Stimulated activated CD4-positive, alpha-beta T cell treated with anti-CD3 and anti-CD28 coated beads, Interleukin-1b, Interleukin-23, amount 100 ng/mL, for 48 hours (primary cell): ENCODE measurements at places on chromosomes 16 and 17.

- DNase-seq = no peak
Observed at GRCh38 chr17:78019367-78019975, 61.0 kb downstream of the TNRC6C start.

GRCh38 chr17:39870776-39871175 lies 2.8 kb downstream of the ZPBP2 start:
- no peak for DNase-seq

- no peak for DNase-seq
Observed at GRCh38 chr16:79677799-79678530, 77.4 kb upstream of the MAF start.

GRCh38 chr17:36608280-36608679 lies 6.9 kb downstream of the MRM1 start:
- DNase-seq = no peak

DNA sequence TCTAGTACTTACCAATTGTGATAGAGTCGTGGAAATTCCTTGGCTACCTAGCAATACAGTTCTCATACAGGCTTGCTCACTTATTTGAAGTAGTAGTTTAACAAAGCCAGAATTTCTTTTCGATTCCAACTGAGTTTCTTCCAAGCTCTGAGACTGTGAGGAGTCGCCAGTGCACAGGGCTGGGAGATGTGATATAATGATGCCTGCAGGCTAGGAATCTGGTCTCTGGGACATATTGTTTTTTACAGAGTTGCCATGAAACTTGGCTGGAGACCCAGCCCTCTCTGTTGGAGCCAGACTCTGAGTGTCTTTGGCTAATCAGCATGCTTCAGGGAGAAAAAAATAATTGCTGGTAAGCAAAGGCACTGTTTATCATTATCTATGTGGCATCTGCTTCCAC lies 698.8 kb upstream of the GOT2 start:
- DNase-seq = no peak

DNA sequence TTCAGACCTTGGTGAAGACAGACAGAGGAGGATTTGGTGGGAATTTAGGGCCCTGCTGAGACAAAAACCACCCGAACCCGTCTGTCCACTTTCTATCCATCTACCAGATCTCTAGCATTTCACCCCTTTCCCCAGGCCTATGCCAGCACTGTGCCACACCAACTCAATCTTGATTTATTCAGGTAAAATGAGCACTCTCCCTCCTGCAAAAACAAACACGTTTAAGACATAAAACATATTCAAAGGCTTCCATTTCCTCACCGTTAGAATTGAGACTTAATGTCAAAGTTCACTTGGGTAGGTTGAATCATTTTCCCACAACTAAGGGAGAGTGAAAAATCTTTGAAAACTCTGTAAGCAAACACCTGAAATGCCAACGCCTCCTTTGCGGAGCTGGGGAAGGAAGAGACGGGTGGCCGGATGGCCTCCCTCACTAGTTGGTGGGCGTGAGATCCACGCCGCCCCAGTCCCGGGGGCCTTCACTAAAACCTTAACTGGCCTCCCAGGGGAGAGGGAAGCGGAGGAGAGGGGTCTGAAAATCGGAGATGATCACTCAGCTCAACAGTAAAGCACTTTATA lies 862 bp downstream of the DCAKD start:
- DNase-seq = peak; percentile 35

DNA sequence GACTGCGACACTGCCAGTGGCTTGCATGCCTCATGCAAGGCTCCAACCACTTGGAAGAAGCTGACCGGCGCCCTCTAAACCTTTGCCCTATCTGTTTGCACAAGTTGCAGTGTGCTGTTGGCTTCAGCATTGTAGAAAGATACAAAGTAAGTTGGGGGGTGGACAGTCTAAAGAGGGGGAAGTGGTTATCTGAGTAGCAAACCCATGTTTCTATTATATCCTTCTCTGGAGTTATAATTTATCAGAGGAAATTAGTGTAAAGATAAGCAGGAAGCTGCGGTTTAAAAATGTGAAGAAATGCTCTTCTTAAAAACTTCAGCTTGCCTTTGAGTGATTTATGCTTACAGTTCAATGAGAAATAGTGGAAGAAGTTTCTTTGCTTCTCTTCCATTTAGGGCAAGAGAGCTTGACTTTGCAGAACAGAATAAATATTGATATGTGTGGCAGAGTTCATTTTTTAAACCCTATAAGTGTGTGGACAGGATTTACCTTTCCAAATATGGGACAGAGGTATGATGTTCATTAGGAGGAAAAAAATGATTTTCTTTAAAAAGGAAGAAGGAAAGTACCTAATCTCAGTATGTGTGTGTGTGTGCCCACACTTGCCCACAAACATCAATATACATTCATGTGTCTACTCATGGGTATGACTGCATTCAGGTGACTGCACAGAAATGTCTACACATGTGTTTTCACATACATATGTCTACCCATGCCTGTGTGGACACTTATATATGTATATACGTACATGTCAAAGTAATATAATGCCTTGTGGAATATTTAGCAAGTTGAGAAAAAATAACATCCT lies 8.1 kb downstream of the AMZ2 start:
- no peak for DNase-seq

DNA sequence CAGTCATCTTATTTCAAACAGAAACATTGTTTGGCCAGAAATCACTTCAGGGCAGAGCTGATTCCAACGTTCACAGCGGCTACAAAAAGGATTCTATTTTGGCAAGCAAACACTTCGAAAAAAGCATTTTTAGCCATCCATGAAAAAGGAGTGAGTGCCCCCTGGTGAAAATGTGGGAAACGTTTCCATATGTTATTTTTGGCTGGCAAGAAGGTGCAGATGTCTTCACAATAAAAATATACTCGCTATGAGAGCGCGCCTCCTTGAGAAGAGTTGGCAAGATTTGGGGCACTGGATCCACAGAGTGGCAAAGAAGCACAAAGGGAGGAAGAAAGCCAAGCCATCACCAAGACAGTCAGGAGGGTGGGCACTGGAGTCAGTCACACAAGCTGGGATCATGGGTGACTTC lies 191.1 kb downstream of the CHD9NB start:
- no peak for DNase-seq

GRCh38 chr16:11088831-11089230 lies 144.5 kb downstream of the CLEC16A start:
- DNase-seq = no peak

GRCh38 chr17:34682305-34682704 lies 102.9 kb downstream of the TMEM132E start:
- no peak for DNase-seq

DNA sequence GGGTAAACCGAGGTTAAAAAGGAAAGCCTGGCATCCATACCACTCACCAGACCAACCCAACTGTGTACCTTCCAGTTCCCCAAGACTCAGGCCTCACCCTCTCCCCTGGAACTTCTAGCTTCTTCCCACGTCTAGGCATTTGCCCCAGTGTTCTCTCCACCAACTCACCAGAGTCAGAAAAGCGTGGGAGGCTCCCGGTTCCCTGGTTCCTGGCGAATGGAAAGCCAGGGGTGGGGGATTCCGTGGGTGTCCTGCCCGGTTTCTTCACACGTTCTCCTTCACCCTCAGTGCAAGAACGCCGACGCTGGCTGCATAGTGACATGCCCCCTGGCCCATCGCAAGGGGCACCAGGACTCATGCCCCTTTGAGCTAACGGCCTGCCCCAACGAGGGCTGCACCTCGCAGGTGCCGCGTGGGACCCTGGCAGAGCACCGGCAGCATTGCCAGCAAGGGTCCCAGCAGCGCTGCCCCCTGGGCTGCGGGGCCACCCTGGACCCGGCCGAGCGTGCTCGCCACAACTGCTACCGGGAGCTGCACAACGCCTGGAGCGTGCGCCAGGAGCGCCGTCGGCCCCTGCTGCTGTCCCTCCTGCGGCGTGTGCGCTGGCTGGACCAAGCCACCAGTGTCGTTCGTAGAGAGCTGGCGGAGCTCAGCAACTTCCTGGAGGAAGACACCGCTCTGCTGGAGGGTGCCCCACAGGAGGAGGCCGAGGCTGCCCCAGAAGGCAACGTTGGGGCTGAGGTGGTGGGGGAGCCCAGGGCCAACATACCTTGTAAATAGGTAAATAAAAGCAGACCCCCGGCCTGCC lies 1.7 kb downstream of the RNF151 start:
- DNase-seq = no peak

DNA sequence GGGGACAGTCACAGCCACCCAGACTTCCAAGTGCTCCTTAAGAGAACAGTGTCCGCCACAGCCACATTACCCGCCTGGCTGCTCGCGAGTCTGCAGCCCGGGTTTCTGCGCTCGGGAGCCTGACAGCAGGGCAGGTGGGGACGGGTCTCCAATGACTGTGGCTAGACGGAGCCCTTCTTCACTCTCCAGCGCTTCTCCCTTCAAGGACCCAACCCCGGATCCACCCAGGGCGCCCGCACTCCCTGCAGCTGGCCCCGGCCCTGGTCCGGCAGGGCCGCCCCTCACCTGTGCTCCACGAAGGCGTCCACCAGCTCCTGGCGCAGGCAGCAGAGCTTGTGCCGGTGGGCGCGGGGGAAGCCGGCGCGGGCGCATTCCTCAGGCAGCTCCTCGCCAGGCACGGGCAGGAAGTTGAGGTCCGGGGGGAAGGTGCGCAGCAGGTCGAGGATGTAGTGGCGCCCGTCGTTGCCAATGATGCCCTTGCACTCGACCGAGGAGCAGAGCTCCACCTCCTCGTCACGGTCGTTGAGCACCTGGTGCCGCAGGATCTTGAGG lies 13.9 kb downstream of the CLUH start:
- DNase-seq = no peak

- no peak for DNase-seq
Observed at GRCh38 chr16:86002178-86002900, 103.4 kb downstream of the IRF8 start.
